Astrocyte of the spinal cord (primary cell): ENCODE measurements at places on chromosomes 7 and 10.

DNA sequence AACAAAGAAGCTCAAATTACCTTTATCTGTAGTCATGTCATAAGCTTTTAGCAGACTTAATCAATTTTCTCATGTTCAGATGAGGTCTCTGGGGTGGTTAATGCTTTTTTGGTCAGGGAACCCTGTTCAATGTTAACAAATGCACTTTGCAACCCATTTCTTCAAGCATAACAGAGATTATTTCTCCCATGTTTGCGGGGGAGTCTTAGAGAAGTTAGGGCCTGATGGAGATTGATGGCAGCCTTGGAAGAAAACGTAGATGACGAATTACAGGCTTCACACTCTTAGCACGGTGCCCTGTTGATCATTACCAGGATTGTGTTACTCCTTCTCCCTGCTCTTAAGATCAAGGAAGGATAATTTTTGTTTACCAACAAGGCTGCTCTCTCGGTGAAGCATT is 76.4 kb downstream of the AGMO start:
- DNase-seq: no peak

GRCh38 chr7:14639801-14640200 is 262.8 kb downstream of the DGKB start:
- DNase-seq: no peak

- DNase-seq: peak; percentile 93
Measured at GRCh38 chr7:139709485-139709884, 68.3 kb downstream of the HIPK2 start.

GRCh38 chr10:75287697-75288096 is 51.9 kb upstream of the COMTD1 start:
- no peak for DNase-seq

DNA sequence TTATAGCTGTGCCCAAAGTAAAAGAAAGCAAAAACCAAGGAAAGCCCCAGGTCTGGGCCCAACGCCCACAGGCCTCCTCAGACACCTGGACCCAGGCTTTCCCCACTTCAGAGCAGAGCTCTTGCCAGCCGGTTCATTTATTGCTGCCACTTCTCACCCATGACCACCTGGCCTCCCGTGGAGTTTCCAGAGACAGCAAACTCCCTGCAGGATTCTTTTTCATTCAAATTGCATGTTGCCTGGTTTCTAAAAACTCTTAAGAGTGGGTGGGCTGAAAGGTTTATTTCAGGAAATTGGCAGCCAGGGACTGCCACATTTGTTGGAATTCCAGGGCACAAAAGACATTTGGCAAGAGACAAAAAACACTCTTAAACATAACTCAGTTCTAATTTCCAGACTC is 4.7 kb downstream of the VOPP1 start:
- DNase-seq: no peak

DNA sequence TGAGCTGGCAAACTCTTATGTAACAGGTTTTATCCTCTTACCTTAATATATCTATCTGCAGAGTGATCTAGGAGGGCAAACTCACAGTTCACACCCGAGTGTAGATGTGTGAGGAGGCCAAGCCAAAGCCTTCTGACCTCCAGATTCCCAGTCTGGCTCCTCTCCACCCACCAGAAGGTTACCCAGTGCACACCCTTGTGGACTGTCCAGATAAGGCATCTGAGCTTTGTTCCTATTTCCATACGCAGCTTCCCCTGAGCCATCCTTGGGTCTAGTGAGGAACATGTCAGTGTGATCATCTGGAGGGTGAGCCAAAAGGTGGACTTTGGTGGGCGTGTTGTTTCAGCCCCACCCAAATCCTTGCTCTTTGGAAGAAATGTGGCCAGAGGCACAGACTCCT is 203.0 kb upstream of the MEOX2 start:
- DNase-seq: no peak

DNA sequence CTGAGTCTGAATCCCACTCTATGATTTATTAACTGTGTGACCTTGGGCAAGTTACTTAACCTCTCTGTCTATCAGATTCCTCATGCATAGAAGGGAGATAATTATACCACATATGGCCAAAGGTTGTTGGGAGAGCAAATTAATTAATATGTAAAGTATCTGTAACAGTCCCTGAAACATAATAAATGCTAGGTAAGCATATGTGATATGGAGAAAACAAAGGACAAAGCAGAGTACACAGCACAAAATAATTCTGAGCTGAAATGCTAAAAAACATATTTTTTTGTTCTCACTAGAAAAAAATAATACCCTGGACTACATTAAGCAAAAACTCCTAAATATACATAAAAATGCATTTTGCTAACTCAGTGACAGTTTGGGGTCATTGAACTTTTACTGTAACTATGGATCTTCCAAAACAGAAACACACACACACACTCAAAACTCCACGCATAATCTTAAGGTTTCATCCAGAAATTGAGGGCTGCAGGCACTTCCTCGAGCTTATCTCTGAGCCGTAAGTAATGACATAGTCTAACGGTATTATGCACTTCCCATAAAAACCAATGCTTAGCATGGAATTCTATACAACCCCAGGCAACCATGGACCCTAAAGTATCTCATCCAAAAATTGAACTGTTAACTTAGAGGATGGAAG is 201.7 kb upstream of the PTN start:
- DNase-seq: no peak

- no peak for DNase-seq
Measured at GRCh38 chr7:120274899-120275298, 1.9 kb downstream of the KCND2 start.

DNA sequence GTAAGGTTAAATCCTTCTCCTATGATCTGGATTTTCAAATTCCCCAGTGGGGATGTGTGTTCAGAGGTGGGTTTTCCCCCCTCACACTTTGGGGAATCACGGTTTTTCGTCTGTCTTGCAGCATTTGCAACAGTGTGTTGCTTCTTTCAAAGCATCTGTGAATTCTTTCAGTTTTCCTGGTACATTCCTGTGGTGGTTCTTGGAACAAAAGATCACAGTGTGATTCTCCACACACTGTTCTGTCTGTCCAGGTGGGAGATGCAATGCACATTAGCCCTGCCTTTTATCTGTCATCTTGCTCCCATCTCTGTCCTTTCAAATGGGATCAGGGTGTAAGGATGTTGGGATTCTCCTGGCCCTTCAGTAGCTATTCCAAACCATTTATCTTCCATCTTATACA is 11.8 kb downstream of the AGK start:
- DNase-seq: peak; percentile 42

DNA sequence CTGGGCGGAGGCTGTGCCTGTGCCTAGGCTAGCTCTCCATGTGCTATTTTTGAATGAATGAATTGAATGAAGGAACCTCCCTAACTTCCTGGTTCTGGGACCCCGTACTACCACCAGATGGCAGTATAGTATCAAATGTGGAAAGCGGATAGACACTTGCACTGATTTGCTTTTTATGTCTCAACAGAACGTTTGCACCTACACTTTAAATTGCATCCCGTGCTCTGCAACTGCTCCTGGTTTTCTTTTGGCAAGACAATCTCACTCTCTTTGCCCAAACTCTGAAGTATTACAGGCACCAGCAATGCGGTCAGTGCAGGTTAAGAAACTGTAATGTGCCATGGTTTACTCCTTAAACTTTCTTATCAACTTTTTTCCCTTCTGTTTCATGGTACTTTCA is 6.5 kb downstream of the FZD8 start:
- peak; percentile 74 for DNase-seq

DNA sequence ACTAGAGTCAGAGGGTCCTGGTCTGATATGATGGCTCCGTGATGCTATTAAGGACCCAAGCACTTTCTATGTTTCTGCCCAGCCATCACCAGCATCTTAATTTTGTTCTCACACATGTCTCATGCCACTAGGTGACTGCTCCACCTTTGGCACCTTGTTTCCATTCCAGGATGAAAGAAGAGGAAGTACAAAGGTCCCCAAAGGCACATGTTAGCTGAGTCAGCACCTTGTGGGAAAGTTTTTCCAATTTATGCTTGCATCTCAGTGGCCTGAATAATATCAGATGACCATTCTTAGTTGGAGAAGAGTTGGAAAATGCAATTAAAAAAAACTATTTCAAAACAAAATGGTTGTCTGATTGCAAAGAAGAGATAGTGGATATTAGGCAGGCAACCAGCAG is 341.0 kb upstream of the NPSR1 start:
- DNase-seq: no peak

- no peak for DNase-seq
Measured at GRCh38 chr10:20677340-20677739, 219.8 kb downstream of the NEBL start.

DNA sequence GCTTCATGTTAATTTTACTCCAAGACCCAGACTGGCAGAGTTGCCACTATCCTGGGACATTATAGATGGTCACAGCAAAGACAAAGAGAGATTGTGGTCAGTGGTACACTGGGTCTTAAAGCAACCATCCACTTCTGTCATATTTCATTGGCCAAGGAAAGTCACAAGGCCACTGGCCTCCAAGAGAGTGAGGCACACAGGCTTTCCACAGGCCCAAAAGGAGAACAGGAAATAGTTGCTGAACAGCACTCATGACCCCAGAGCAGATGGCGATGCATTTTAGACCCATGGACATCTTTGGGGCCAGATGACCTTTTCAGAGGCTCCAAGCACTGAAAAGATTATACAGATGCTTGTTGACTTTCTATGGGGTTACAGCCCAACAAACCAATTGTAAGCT is 97.4 kb downstream of the ARID5B start:
- no peak for DNase-seq

DNA sequence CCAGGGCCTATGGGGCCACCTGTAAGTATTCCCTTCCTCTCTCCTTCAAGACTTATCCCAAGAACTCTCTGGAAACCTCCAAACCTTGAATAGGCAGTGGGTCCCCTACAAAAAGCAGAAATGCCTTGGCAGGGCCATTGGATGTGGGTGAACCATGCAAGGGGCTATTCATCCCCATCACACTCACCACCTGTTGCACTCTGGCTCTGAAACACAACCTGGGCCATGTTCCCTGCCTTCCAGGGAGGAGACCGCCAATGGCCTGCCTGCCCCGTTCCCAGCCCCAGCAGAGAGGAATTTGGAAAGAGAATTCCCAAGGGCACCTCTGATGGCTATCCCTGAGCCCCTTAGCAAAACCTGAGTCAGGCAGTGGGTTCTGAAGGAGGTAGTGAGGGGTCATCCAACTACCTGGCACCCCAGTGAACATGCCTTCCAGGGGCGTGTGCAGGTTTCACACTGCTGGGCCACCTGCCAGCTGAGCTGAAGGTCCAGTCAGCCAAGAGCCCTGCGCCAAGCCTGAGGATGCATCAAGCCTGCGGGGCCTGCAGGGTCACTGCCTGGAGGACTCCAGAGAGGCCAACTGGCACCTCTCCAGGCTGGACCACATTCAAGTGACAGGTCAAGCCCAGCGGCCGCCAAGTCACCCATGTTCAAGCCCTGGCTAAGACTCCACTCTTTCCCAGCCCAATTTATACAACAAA is 101.3 kb downstream of the COL13A1 start:
- DNase-seq: no peak

DNA sequence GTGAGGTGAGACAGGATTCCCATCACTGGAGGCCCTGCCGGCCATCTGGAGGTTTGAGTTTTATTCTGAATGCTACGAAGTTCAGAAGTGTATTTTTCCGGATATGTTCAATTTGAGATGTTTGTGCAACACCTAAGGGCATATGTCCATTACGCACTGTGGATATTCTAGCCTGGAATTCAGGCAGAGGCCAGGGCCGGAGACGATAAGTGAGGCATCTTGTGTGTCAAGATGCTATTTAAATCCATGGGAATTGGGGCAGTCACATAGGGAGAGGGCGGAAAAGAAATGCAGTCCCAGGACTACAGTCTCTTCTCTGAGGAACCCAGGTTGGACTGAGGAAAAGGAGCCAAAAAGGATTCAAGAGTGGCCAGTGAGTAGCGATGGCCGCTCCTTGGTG is 1.9 kb upstream of the SUV39H2 start:
- DNase-seq: no peak

DNA sequence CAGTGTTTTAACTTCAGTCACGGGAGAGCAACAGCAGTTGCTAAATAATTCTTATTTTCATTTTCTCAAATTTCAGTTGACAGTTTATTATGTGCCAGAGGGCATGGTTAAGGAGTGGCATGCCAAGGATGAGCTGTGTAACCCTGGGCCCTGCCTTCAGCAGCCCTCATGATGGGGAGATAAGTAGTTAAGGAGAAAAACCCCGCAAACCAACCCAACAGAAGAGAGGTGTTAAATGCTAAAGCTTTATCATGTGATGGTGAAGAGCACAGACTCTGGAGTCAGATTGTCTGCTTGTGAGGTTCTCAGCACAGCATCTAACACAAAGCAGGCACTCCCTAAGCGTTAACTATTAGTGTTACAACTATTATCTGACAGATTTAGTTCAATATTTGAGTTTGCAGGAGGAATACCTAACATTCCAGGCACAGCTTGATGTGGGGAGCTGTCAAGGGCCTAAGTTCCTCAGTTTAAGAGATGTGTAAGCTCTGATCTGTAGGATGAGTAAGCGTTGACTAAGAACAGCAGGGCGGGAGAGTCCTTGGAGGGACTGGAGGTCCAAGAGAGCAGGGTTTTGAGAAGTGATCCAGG is 29.6 kb downstream of the STAM start:
- DNase-seq: peak; percentile 94

DNA sequence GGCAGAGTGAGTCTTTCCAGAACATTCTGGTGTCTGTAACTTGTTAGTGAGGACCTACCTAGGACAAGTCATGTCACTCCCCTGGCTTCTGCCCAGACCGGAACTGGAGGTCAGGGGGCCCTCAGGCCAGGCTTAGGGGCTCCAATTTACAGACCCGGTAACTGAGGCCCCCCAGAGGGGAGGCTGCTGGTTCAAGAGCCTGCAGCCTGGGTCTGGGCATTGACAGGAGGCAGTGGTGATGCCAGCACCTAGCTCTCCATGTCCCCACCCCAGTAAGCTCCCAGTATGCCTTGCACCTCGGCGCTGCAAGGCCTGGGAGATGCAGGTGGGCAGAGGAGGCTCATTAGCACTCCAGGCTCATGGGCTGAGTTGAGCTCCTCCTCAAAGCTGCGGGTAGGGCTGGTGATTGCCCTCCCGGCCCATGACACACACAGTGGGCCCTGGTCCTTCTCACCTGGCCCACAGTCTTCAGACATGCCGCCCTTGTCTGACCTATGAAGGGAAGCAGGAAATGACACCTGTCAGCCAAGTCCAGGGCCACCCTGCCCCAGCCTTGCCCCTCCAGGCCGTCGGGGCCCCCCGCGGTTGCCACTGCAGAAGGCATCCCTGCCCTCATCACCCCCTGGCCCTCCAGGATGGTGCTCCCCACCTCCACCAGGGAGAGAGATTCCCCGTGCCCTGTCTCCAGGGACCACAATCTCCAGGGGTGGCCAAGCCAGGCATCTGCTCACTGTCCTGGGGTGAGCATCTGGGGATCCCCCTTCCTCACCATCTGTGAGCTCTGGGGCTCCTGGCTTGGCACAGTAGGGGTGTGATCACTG is 88.3 kb upstream of the TMEM248 start:
- no peak for DNase-seq

DNA sequence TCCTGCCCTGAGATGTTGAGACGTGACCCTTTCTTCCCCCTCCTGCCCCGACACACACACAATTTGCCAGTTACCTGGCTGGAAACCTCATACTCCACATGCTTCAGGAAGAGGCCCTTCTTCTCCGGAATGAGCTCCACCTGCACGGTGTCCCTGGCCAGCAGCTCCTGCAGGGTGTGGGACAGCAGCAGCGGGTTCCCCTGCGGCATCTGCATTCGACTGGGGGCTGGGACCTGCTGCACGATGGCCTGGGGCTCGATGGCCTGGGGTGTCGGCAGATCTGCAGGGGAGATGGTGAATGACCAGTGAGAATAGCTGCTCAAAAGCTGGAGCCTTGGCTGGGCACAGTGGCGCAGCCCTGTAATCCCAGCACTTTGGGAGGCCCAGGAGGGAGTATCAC is 36.0 kb downstream of the NUDT1 start:
- no peak for DNase-seq
